ENCODE measurements at places on chromosomes 6 and 20.

DNA sequence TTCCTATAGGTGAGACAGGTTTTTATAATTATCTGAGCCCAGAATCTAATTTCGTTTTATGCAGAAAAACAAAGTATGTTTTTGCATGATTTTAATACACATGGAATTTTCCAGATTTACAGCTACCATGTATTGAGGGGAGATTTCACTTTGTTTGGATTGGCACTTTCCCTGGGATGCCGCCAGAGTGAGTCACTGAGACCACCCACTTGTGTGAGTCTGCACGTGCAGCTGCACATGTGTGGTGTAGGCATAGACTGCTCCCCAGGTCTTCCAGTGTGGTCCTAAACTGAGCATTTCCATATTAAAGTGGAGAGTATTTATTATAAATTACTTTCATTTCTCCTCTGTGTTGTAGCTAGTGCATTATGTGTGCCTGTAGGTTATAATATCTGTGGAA, 186.8 kb downstream of the UBE3D start:
- DNase-seq = no peak

DNA sequence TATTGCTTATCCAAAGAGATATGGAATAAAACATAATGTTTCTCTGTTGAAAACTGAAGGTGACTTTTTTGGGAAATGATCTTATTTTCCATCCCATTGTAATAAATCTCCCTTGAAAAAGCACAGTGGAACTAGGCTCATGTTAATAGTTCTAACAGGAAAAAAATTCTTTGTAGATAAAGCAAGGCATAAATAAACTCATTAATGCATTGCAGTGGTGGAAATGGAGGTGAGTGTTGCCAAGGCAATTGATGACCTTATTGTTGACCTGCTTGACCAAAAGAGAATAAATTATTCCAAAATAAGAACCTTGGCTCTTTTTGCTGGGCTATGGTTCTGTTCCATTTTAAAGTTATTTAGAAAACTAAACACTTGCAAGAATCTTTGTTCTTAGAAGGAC, 55.2 kb downstream of the TRMT11 start:
- DNase-seq = no peak

- DNase-seq = no peak
Observed at GRCh38 chr20:44962483-44962882, 2.3 kb upstream of the TOMM34 start.

DNA sequence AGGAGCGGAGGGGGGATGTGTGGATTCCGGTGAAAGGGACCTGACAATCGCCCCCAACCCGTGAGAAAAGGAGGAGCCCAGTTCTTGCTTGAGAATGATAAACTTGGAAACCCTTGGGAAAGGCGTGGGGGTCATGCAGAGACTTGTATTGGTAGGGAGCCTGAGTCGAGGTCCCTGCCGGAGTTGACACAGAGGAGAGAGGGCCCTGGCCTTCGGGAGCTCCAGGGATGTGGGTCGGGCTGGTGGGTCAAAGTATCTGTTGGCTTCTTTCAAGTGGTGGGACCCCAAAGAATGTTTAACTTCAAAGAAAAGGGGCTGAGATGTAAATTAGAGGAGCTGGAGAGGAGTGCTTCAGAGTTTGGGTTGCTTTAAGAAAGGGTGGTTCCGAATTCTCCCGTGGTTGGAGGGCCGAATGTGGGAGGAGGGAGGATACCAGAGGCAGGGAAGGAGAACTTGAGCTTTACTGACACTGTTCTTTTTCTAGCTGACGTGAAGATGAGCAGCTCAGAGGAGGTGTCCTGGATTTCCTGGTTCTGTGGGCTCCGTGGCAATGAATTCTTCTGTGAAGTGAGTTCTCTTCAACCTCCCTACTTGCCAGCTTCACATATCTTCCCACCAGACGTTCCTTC, 571 bp downstream of the CSNK2B start:
- DNase-seq = no peak

GRCh38 chr6:110404607-110405006, 10.8 kb downstream of the DDO start:
- no peak for DNase-seq

GRCh38 chr20:17227669-17228623, 1.1 kb downstream of the PCSK2 start:
- DNase-seq = no peak

GRCh38 chr6:122678841-122679240, 68.6 kb downstream of the PKIB start:
- no peak for DNase-seq

DNA sequence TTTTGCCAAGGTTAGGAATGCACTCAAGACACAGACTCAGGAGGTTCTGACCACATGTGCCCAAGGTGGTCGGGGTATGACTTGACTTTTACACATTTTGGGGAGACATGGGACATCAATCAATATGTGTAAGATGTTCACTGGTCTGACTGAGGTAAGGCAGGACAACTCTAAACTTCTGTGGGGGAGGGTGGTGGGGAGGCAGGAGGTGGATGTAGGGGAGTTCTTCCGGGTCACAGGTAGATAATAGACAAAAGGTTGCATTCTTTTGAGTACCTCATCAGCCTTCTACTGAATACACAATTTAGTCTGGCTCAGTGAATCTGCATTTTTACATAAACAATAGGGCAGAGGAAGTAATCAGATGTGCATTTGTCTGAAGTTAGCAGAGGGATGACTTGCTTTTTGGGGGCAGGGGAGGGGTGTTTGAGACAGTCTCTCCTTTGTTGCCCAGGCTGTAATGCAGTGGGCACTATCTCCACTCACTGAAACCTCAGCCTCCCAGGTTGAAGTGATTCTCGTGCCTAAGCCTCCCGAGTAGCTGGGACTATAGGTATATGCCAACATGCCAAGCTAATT, 10.9 kb downstream of the ECHDC1 start:
- no peak for DNase-seq

GRCh38 chr6:93562582-93562981, 143.2 kb upstream of the EPHA7 start:
- no peak for DNase-seq

- no peak for DNase-seq
Observed at GRCh38 chr6:167705211-167705750, 121.4 kb upstream of the AFDN start.

GRCh38 chr6:113856375-113856624, 845 bp upstream of the MARCKS start:
- DNase-seq = no peak

DNA sequence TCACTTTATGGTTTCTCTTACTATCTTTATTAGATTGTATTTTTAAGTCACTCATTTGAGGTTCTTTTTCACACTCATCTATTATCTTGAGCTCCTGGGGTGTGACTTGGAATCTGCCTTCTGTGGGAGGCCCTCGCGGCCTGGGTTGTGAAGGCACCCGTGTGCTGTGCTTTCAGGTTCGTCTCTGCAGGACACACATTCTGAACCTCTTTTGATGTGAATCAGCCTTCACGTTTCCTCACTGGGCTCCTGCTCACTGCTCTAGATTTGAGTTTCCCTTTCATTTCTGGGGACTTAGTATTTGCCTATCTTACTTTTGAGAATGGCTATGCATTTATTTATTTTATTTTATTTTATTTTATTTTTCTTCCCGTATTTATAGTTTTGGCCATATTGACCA, 97.8 kb downstream of the PACRG start:
- no peak for DNase-seq

GRCh38 chr20:23118766-23119165, 32.6 kb upstream of the CD93 start:
- no peak for DNase-seq

DNA sequence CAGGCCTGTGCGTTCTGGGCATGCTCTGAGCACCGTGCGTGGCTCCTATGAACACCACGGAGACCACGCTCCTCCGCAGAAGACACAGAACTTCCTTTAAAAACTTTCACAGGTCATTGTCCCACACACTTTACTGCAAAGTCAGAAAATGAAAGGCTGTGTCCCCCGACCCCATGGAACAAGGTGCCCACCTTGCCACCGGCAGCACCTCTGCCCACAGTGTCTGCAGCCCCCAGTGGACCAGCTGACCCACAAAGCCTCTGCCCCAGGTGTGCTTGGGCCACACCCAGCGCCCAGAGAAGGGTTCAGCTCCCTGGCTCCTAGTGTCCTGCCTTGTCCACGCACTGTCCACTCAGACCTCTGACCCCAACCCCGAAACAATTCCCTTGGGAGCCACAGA, 8.7 kb downstream of the TAF4 start:
- no peak for DNase-seq

DNA sequence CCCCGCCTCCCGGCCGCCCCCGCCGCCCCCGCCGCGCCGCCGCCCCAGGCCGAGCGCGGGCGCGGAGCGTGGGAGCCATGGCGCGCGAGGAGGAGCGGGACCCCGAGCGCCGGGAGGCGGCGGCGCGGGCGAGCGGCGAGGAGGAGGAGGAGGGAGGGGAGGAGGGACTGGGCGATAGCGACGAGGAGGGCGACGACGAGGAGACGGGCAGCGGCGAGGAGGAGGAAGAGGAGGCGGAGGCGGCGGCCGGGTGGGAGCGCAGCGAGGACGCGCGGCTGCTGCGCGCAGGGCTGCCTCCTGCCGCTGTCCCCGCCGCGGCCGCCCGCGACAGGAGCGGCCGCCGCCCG, at the start of gene SLC24A3:
Gene SLC24A3, plus strand, starts transcription at position 174 of the 347 bp plus-strand sequence.
- DNase-seq = no peak

DNA sequence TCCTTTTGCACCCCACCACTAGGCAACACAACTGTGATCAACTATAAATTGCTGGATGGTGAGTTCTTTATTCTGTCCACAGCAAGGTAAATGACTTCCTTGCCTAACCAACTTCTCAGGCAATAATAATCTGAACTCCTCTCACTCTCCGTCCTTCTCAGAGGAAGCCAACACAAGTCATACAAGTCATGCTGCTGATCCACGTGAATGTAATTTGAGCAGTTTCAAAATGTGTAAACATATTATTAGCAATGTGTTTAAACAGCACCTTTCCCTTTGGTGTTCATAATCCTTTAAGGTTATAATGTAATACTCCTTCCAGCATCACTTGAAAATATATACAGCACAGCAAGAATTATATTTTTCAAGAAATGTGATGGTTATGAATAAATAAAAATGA, 127.9 kb downstream of the QRSL1 start:
- DNase-seq = no peak

- peak; percentile 51 for DNase-seq
Observed at GRCh38 chr6:71262914-71263313, 25.7 kb upstream of the OGFRL1 start.

DNA sequence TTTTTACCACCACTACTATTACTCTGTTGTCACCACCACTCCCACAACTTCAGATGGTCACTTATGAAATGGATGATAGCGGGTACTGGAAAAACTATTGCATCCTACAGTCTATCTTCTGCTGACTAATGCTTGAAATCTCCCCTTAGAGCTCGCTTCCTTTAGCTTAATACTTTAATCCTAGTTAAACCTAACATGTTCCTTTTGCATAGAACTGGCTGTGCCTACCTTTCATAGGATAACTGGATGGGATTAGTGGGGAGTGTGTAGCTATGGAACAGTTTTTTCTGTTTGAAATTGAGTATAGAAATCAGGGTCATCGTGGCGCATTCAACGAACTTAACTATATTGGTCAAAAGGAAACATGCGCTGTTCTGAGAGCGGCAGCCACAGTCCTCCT, 294.7 kb downstream of the FARS2 start:
- no peak for DNase-seq

DNA sequence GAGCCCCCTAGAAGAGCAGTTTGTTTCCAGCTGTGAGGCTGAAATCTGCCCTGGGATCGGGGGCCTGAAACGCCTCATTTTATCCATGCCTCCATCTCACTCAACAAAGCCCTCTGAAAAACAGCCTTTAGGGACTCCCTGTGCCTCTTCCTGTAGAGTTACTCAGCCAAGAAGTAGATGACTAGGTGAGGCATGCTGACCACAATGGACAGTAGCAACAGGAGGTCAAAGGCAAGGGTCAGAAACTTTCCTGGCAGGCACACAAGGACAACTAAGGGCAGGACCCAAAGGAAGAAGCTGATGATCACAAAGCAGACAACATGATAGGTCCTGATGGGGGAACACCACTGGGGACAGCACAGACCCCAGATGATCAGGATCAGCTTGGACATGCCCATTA, 12.8 kb downstream of the MAS1L start:
- no peak for DNase-seq

DNA sequence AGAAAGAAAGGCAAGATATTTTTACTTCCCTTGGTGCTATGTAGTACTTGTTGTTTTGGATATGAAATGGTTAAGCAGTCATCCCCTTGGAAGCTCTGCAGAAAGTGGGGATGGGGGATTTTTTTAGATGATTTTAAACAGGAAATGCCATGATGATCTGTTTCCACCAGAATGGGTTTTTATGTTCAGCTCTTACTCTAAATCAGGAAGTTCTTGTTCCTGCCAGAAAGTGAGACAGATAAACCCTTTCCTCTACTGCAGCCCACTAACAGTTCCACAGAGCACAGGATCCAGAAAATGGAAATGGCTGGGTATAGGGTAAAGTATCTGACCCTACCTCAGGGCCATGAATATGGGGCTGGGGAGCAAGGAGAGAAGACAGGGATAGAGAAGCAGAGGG, 32.1 kb upstream of the PPP1R3G start:
- DNase-seq = no peak

GRCh38 chr6:111975466-111975865, 78.4 kb upstream of the CCN6 start:
- no peak for DNase-seq

DNA sequence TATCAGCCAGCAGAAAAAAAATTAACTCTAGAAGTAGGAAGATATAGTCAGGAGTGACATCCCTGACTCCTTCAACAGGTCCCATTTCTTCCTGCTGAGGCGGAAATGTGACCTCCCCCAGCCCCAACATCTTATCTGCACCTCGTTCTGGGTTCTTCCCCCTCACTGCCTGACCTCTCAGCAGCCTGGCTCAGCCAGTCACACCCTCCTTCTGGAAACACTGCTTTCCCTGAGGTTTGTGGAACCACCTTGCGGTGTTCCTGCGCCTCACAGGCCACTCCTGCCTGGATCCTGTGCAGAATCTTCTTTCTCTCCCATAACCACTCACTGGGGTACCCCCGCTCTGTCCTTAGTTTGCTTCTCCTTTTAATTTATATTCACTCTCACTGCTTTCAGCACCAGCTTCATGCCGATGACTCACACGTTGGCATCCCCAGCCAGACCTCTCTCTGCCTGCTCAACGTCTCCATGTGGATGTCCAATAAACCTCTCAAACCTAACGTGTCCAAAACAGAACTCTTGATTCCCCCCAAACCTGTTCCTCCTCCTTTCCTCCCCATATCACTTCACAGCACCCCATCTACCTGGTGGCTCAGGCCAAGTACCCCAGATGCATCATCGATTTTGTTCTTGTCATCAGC, 222.8 kb upstream of the PLN start:
- no peak for DNase-seq

Measured in RPMI8226 (cell line).